ENCODE measurements at places on chromosomes 3 and 15.

DNA sequence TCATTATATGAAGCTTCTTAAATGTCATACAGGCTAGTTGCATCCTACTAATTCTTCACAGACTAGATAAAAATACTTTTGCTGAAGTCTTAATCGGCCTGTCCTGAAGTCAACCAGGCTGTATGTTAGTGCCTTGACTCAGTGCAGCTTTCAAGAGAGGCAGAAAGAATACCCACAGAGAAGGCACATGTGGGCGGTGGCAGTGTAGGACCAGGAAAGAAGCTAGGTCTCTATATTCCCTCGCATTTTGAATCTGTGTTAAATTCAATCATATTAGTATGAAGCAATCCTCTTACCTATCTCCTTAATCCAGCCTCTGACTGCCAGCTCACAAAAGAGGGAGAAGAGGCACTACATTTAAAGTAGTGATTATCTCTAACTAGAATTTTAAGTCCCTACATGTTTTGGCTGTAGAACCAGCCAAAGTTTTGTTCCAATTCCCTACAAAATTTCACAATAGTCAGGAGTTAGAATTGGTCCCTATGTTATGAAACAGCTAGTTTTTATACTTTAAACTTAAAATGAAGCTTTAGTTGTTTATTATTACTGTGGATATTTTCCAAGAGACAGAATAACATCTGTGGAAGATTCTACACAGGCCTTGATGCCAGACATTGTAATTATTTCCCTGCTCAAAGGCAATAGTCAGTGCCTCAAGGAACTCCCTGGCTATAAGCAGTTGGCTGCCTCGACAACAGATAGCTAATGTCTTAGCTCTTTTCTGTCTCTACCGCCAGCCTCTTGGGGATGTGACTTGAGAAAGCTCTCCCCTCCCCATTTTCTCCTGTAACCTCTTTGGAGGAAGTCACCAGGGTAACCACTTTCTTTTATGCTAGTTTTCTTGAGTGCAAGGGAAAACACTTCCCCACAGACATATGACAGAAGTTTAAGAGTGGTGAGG, 31.9 kb downstream of the CRTC3 start:
- no peak for DNase-seq

DNA sequence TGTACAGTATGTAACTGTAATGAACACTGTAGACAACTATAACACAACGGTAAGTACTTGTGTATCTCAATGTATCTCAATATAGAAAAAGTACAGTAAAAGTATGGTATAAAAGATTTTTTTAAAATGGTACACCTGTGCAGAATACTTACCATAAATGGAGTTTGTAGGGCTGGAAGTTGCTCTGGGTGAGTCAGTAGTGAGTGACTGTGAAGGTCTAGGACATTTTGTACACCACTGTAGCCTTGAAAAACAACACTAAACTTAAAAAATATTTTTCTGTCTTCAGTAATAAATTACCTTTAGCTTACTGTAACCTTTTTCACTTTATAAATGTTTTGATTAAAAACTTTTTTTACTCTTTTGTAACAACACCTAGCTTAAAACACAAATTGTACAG, 142.9 kb downstream of the ATG7 start:
- no peak for DNase-seq

- DNase-seq: no peak
Measured at GRCh38 chr3:66413151-66413751, 87.6 kb downstream of the LRIG1 start.

GRCh38 chr3:90052425-90052950, 945.1 kb downstream of the EPHA3 start:
- no peak for DNase-seq

- no peak for DNase-seq
Measured at GRCh38 chr3:170475092-170475685, 56.5 kb downstream of the CLDN11 start.
